ENCODE measurements at places on chromosomes 3 and 15.

DNA sequence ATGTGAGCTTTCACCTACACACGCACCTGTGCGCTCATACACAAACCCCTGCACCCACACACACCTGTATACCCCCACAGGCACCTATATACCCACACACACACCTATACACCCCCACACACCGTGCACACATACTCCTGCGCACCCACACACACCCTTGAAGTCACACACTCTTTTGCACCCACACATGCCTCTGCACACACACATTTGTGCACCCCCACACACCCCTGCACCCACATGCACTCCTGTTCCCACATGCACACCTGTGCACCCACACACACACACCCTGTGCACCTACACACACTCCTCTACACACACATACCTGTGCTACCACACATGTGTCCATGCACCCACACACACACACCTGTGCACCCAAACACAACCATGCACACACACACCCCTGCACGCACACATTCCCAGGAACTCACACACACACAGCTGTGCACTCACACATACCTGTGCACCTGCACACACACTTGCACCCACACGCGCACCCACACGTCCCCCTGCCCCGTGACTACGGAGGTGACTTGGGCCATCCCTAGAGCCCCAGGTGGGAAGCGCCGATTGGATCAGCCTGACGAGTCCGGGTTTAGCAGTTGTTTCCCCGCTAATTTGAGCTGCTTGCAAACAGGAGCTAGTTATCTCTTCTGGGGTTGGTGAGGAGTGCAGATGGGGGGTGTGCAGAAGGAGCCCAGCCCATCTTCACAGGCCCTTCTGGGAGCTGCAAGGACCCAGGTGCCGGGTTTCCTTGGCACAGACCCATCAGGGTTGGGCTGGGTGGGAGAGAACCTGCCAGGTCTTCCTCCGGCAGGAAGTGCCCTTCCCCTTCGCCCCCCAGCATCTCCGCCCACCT lies 97.8 kb downstream of the CHSY1 start:
- no peak for DNase-seq

- DNase-seq = no peak
Observed at GRCh38 chr15:82763361-82764116, 42.3 kb downstream of the FSD2 start.

- no peak for DNase-seq
Observed at GRCh38 chr3:71831599-71831998, 46.7 kb upstream of the PROK2 start.

- DNase-seq = no peak
Observed at GRCh38 chr3:35045118-35045517, 594.2 kb upstream of the ARPP21 start.

DNA sequence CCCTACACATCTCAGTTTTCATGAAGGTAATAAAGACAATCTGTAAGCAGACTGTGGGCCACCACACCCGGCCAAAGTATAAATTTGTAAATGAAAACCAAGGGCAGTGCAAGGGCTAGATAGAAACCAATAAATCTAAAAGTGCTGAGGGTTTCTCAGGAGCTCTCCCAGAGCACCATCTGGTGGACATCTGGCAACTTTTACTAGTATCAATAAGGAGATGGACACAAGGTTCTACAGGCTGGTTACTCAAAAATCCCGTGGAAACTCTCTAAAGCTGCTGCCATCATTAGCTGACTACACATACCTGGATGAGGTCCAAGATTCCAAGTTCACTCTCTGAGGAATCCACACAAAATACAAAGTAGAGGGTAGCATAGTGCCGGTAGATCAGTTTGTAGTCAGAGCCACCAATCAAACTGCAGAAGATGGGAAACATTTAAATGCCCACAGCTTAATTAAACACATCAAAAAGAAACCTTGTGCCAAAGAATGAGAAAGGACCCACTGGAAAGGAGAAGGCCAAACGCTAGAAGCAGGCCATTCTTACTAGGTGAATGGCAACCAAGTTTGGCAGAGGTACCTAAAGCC lies 5.5 kb downstream of the AP3S2 start:
- DNase-seq = no peak

DNA sequence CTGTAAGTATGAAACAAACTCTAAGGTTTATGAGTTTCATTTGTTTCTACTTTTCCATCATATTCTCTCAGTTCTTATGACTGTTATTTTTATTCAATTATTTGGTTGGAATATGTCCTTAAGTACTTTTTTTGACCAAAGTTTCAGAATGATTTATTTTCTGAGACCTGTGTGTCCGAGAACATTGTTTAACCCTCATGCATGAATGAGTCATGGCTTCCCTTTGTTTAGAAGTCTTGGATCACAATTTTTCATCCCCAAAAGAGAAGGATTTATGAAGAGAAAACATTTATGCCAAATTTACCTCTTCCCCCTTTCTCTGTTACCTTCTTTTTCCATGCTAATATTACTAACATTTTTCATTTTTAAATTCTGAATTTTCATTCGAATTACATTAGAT lies 518.0 kb upstream of the NR2F2 start:
- no peak for DNase-seq

GRCh38 chr15:76648732-76649444 lies 256.3 kb downstream of the SCAPER start:
- DNase-seq = no peak

DNA sequence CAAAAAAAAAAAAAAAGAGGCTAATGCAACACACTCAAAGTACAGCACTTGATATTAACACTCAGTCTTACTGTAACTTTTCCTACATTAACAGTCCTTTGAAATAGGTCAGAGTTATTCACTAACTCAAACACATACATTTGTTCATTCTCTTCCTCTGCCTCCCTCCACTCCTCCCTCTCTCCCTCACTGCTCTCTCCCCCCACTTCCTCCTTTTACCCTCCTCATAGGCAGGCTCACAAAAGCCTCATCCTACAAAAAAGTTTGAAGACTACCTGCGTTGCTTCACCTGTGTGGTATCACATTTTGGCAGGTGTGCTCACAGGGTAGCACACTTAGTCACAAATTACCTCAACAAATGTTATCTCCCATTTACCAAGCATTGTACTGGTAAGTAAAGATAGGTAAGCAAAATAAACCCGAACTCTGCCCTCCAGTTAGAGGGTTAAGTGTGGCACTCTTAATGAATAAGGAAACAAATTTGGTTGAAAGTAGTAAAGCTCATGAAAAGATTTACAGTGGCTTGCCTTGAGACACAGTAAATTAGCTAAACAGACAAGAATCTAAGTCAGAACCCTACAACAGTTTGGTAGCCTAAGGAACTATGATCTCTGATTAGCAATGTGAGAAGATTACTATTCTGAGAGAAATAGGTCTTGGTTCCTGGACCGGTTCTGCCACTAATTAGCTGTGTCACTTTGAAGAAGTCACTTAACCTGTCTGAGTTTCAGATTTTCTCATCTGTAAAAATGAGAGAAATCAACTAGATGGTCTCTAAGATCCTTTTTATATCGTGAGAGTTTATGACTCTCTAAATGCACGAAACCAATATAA lies 151.0 kb upstream of the MLF1 start:
- DNase-seq = no peak

- no peak for DNase-seq
Observed at GRCh38 chr15:28900892-28901586, 15.3 kb downstream of the APBA2 start.

GRCh38 chr15:32935139-32935538 lies 217.3 kb downstream of the GREM1 start:
- DNase-seq = no peak

- DNase-seq = no peak
Observed at GRCh38 chr3:115709931-115710330, 86.6 kb downstream of the GAP43 start.

DNA sequence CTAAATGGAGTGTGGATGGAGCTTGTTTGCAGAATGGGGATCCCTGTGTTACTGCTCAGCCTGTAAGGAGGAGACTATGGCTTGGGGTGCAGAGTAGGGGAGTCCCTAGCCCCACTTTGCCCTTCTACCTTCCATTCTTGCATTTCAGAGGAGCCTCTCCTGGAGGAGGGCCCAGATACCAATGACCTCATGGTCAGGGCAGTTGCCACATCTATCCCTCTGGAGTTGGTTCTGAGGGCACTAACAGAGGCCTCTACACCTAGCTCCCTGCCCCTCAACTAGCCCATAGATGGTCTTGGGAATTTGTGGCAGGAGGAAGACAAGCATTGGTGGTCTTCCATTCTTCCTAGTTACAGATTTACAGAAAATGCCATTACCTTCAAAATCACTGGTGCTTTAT lies 6.1 kb downstream of the SKOR1 start:
- DNase-seq = no peak

- DNase-seq = no peak
Observed at GRCh38 chr3:10352146-10352911, 31.4 kb upstream of the SEC13 start.

GRCh38 chr15:80436511-80437307 lies 32.5 kb downstream of the ARNT2 start:
- no peak for DNase-seq

GRCh38 chr3:178263236-178263916 lies 272.9 kb upstream of the KCNMB2 start:
- no peak for DNase-seq

DNA sequence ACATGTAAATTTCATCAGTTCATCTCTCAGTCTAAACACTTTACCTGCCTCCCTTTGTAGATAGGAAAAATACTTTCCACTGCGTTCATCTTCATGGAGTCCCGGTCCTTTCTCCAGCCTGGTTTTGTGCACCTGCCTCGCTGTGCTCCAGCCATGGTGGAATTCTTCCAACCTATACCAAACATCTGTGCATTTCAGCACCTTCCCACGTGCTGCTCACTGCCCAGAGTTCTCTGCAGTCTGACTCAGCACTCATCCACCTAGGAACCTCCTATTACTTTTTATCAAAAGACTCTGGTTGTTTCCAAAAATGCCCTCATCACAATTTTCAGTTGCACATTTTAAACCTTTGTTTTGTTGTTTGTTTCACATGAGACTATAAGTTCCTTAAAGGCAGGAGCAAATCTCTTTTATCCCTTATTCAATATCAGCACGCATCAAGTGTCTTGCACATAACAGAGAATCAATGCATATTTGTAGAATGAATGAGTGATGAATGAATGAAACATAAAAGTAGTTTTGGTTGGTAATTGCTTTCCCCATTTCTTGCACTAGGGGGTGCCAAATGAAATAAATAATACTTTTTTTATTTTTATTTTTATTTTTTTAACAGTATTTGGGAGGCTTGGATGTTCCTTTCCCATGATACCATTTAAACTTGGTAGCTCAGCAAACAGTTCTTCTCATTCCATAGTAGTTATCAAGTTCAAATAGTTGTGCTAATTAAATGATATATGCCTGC lies 30.2 kb upstream of the ADAMTS9 start:
- DNase-seq = no peak

- no peak for DNase-seq
Observed at GRCh38 chr3:100650651-100651619, 41.5 kb downstream of the ADGRG7 start.

DNA sequence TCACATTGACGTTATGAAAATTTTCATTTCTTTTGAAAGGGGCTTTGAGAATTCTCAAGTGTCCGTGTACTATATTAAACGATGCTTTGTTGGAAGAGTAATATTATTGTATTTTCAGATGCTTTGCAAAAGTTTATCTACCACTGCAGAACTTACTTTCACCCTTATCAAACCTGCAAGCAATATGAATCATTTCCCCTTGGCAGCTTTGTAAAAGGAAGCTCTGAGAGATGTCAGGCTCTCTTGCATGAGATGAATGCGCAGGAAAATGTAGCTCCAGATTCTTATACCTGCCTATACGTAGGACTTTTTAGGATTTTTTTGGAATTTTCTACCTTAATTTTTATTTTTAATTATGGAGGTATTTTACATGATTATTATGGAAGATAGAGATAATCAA lies 34.5 kb downstream of the GPD1L start:
- no peak for DNase-seq

- no peak for DNase-seq
Observed at GRCh38 chr3:143081844-143082778, 37.5 kb upstream of the CHST2 start.

GRCh38 chr3:192168202-192168601 lies 559.1 kb downstream of the FGF12 start:
- no peak for DNase-seq

GRCh38 chr3:128999102-128999501 lies 2.0 kb upstream of the EFCC1 start:
- no peak for DNase-seq

DNA sequence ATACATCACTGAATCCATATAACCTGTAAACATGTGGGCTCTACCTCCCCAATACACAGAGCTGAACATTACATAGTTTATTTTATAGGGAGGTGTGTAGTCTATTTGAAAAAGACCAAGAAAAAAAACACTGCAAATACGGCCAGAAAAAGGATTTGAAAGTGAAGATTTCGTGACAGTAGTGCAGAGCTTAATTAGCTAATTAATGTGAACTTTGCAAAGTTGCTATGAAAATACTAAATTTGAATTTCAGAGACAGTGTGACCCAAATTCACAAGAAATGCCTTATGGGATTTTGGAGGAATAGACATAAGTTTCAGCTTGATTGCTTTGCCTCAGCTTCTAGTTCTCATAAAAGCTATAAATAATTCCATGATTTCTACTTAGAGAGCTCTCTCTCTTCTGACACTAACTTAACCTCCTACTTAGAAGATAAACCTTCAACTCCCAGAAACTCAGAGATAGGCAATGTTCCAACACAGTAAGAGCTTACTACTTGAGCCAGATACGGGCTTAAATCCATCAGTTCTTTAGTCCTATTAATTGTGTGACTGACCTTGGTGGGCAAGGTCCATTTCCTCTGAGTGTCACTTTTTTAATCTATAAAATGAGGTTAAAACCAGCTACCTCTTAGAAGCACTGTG lies 87.3 kb upstream of the THBS1 start:
- DNase-seq = no peak

GRCh38 chr3:122258757-122259371 lies 66.2 kb upstream of the CSTA start:
- no peak for DNase-seq

DNA sequence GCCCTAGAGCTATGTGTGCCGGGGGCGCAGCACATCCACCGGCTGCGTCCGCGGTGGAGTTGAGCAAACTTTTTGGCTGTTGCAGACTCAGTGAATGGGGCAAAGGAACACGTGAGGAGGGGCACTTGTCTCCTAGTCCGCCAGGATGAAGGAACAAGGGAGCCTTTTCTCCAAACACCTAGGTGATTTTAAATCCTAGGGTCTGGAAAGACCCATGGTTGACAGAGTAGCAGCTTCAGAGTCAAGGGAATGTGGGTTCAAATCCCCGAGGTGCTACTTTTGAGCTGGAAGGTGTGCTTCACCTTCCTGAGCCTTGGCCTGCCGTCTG lies 648 bp downstream of the ACAN start:
- DNase-seq = no peak

GRCh38 chr15:92677999-92678398 lies 22.4 kb upstream of the FAM174B start:
- no peak for DNase-seq

GRCh38 chr3:55368366-55368765 lies 118.7 kb downstream of the WNT5A start:
- no peak for DNase-seq

Data from activated T-cell treated with anti-CD3 and anti-CD28 coated beads for 4 hours (primary cell).